ENCODE measurements at places on chromosomes 12 and 14.

DNA sequence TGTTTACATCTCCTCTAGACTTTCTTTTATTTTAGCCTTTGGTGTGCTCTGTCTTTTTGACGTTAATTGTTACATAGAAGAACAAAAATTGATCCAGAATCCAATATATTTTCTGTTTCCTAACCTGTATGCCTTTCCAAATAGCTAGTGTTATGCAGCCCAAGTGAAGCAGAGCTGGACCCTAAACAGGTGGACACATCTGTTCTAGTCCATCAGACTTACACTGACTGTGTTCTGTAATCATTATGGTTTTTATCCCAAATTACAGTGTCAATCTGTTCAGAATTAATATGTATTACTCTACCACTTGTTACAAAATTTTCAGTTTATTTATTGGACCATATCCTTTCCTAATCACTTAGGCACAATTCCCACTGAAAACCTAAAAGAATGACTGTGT, 176.8 kb upstream of the FOXG1 start:
- DNase-seq: no peak

DNA sequence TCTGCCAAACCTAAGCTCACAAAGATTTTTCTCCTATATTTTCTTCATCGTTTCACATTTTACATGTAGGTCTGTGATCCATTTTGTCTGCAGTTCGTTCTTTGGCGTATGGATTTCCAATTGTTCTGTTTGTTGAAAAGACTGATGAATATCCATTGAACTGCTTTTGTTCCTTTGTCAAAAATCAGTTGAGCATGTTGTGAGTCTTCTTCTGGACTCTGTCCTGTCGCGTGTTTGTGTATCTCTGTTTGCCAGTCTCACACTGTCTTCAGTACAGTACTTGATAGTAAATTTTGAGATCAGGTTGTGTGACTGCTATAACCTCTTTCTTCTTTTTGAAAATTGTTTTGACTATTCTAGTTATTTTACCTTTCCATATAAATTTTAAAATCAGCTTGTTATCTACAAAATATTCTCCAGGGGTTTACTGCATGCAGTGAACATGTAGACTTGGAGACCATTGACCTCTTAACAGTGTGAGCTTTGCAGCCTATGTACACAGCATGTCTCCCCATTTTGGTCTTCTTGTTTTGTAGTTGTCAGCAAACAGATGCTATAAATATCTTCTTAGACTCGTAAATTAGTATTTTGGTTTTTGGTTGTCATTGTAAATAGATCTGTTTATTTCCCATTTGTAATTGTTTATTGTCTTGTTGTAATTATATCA, 94.0 kb upstream of the DYNC1H1 start:
- DNase-seq: no peak

DNA sequence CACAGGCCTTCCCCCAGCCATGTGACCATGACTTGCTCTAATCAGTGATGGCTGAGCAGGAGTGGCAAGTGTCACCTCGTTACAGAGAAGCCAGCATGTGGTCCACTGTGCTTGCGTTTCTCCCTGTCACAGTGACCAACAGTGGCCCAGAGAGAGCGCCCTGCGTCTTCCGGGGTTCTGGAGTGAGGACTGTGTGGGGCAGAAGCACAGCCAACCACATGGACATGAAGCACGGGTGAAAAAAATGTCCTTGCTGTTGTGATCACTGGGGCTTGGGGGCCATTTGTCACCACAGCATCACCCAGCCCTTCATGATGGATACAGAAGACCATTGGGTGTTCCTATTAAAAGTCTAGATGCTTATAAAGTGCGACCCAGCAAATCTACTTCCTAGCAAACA, 174.6 kb upstream of the C14orf180 start:
- no peak for DNase-seq

DNA sequence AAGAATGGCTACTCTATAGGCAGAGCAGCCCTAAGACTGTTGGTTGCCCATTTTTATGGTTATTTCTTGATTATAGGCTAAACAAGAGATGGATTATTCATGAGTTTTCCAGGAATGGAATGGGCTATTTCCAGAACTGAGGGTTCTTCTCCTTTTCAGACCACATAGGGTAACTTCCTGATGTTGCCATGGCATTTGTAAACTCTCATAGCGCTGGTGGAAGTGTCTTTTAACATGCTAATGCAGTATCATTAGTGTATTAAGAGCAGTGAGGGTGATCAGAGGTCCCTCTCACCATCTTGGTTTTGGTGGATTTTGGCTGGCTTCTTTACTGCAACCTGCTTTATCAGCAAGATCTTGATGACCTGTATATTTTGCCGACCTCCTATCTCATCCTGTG, 904.6 kb upstream of the FBXO33 start:
- DNase-seq: no peak

GRCh38 chr12:105335856-105336255, 5.4 kb downstream of the C12orf75 start:
- DNase-seq: no peak

- no peak for DNase-seq
These were observed 22.1 kb upstream of the LRRC9 start for GRCh38 chr14:59897757-59898383.

DNA sequence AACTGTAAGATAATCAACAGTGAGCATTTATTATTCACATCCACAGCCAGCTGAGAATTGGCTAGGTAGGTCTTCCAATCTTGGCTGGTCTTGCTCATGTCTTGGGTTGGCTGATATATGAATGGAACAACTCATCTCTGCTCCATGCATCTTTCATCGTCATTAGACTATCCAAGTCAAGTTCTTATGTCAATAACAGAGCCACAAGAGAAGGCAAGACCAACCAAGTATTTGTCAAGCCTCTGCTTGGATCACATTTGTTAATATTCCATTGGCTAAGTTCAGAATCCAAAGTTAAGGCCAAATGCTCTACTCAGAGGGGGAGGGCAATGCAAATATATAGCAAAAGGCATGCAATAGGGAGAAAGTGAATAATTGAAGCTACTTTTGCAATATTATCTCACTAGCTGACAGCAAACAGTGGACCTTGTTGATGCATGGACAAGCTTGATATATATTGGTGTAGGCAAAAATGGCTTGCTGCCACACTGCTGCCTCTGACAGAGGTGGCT, 53.1 kb downstream of the WASHC3 start:
- no peak for DNase-seq

DNA sequence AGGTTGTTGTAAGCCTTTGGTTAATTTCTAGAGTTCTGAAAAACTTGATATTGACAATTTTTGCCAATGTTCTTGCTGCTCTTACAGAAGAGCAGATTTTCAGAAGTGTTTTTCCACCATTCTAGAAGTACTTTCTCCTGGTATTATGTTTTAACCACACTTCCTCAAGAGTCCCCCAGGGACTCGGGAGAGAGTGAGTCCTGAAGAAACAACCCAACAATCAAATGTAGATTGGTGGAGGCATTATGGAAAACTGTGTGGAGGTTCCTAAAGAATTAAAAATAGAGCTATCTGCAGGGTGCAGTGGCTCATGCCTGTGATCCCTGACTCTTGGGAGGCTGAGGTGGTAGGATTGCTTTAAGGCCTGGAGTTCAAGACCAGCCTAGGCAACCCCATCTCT, 26.7 kb downstream of the OR10P1 start:
- no peak for DNase-seq

- DNase-seq: no peak
These were observed 62.8 kb downstream of the HRK start for GRCh38 chr12:116818341-116818856.

DNA sequence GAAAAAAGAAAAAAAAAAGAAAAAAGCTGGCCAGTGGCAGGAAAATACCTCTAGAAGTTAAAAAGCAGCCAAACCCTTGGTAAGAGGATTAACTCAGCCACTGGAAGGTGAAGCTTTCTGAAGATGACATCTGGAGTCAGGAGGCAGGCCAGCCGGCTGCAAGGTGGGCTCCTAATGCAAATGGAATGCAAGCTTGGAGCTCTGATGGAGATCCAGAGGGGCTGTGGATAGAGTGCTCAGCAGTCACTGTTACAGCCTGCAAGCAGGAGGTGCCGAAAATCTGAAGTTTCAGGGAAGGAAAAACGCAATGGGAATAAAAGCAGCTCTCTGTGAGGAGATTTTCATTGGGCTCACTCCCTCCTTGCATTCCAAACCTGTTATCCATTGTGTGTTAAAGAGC, 41.0 kb downstream of the GSC start:
- DNase-seq: no peak

Measured in cortex of kidney (tissue), 1 donor.